ENCODE measurements at places on chromosomes 3 and 15.
A peak's percentile ranks its signal among the peaks of the same experiment; 100 is the strongest.

DNA sequence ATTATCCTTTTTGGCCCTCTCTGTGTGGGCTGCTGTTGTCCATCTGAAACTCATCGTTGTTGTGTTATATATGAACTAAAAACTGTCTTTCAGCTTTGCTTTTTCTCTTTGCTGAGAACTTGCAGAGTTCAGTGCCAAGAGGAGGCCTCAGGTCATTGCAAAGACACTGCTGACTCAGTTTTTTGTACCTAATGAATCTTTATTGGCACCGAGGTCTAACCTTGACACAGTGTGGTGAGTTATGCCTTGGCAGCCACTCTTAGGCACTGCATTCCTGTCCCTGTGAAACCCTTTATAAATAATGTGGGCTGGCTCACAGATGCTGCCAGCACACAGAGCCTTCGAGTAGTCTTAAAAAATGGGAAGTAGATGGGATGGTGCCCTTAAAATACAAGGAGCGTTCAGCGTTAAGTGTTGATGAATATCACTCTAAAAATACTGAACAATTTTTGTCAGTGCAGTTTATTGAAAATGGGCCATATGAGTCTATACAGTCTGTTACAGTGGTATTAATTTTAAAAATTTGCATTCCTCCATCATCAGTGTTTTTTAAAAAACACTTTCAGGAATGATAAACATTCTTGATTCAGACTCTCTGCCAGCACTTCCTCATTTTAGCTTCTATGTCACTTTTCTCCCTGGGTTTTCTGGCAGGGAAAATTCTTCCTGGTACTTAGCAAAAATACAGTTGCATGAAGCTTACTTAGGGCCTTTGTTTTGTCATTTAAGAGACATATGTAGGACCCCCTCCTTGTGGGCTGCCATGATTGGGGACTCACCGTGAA lies 234.1 kb downstream of the CACNA2D3 start:
- DNase-seq: no peak

DNA sequence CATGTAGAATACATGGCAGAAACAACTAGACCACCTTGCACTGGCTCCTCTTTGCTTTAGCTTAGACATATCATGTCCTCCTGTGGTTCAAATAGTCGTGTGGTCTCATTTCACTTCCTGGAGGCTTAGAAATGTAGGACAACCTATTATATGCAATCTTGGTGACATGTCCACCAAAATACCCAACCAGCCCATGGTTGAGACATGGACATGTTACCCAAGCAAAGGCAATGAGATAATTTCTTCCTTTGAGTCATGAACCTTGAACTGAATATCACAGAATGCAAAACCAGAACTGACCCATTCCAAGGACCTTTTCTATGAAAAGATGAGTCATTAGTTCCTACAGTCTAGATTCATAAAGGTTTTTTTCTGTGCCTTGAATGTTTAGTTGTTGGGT lies 309.0 kb upstream of the MDFIC2 start:
- DNase-seq: no peak

DNA sequence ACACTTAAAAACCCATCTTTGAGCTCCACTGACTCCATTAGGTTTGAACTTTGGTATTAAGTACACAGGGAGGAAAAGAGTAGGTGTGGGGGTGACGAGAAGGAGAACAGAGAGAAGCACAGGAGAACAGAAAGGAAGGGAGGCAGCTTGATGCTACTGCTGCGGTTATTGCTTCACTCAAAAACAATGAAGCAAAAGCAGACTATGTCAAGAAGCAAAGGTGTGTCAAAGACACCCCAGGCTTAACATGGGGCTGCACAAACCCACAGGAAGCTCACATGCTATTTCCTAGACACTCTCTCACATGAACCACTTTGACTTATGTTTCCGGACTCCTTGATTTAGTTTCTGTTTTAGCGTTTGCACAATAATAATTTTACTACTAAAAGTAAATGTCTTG lies 961.0 kb upstream of the CFAP20DC start:
- DNase-seq: peak; percentile 8

DNA sequence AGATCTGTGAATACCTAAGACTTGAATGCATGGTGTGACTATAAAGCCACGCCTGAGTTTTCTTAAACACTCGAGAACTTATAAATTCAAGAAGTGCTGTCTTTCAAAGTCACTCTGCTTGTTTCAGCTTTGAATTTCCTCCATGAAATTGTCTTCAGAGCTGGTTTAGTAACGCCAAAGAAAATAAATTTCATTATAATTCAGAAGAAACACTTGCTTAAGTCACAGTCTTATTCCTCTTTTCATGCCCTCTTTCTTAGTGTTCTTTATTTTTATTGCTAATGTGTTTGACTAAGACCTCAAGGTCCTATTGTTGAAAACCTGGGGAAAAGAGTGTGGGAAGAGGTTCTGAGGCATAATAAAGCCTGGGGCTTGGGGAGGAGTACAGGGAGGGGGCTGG lies 3.3 kb upstream of the RCN2 start:
- DNase-seq: no peak
